Stimulated activated CD4-positive, alpha-beta T cell treated with anti-CD3 and anti-CD28 coated beads, Interleukin-1b, Interleukin-23, amount 100 ng/mL, for 1 hour (primary cell): ENCODE measurements at places on chromosomes 5 and 9.

GRCh38 chr5:132176521-132176945 is 51.1 kb downstream of the P4HA2 start:
- no peak for DNase-seq

DNA sequence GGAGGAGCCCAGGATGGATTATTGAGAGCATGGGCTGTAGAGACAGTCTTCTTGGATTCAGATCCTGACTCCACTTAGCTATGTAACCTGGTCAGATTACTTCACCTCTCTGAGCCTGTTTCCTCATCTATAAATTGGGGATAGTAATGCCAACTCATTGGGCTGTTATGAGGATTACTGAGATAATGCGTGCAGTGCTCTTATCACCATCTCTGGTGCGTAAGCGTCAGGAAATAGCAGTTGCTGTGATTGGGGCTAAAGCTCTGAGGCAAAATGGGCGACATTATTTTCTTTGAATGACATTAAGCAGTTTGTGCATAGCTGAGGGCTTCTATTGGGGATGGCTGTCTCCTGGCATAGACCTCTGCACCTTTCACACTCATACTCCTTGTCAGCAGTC is 995 bp upstream of the MSMP start:
- no peak for DNase-seq

DNA sequence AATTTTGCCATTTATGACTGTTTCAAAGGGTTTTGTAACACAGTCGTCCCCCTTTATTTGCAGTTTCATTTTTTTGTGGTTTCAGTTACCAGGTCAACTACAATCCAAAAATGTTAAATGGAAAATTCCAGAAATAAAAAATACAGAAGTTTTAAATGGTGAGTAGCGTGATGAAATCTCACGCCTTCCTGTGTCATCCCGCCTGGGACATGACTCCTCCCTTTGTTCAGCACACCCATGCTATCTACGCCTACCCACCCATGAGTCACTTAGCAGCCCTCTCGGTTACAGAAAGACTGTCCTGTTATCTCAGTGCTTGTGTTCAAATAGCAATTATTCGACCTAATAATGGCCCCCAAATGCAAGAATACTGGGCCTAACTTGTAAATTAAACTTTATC is 765.3 kb upstream of the ADAMTS16 start:
- DNase-seq, result no peak

DNA sequence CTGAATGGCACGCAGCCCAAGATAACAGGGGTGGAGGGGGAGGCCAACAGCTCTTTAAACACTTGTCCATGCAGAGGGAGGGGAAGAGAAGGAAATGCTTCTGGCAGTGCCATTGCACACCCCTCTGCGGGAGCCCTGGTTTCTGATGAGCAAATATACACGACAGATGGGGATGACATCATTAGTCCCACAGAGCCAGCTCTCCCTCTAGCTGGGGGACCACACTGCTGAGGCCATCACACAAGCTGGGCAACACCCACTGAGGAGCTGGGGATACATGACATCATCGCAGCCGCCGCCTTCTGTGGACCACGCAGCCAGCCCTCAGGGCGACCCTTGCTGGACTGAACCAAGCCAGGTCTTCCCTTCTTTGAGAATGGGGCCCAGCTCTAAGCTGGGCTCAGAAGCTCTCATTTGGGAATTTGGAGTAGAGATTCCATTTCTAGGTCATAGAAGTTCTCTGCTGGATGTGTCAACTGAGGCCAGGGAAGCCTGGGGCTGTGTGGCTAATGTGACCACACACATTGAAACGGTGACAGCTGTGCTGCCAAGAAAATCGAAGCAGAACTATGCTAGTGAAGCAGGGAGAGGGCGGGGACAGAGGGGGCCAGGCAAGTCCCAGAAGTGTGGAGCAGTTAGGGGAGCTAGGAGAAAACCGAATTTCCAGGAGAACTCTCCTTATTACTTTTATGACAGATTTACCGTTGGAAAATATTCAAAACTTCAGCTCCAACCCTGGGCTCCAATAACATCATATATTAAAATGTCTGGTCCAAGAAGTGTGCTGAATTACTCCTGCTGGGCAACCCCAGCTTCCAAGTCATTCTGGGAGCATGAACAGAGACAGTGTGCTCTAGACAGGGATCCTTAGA is 79.5 kb downstream of the PRRT1B start:
- no peak for DNase-seq

DNA sequence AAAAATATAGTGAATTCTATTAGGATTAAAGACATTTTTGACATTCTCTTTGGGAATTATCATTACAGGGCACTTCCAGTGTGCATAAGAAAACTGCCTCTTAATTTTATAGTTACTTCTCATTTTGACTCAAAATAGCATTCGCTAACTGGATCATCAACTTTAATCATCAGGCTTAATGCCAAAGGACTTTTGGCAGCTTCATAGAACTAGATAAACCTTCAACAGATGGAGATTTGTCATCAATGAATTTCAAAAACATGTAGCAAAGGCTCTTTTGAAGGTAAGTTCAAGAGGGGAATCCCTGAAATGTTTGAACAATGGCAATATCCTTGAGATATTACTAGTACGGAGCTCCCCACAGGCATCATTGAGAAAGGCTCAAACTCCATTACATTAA is 447.2 kb downstream of the PDE4D start:
- DNase-seq, result no peak

DNA sequence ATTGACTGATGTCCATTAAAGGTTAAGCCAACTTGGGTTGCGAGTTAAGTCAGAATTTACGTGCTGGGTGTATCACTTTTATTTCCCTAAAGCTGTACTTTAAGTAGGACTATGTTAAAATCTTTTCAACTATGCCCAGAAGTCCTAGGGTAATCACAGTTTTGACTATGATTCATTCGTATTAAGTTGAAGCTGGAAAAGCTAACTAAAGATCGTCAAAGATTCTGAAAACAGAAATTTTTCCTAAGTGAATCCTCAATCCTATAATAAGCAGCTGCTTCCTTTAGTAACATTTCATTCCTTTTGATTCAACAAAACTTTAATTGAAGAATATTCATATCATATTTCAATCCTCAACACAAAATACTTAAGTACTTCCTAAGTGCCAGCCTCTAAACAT is 460.4 kb downstream of the ACTL7B start:
- DNase-seq, result no peak
